ENCODE measurements at places on chromosomes 3 and 15.

- DNase-seq, result peak; percentile 78
These were observed 52.4 kb downstream of the IL1RAP start for GRCh38 chr3:190566043-190566933.

GRCh38 chr3:43964640-43965039, 273.9 kb downstream of the ABHD5 start:
- DNase-seq, result no peak

GRCh38 chr3:156382458-156383346, 172.2 kb downstream of the SSR3 start:
- DNase-seq, result no peak

DNA sequence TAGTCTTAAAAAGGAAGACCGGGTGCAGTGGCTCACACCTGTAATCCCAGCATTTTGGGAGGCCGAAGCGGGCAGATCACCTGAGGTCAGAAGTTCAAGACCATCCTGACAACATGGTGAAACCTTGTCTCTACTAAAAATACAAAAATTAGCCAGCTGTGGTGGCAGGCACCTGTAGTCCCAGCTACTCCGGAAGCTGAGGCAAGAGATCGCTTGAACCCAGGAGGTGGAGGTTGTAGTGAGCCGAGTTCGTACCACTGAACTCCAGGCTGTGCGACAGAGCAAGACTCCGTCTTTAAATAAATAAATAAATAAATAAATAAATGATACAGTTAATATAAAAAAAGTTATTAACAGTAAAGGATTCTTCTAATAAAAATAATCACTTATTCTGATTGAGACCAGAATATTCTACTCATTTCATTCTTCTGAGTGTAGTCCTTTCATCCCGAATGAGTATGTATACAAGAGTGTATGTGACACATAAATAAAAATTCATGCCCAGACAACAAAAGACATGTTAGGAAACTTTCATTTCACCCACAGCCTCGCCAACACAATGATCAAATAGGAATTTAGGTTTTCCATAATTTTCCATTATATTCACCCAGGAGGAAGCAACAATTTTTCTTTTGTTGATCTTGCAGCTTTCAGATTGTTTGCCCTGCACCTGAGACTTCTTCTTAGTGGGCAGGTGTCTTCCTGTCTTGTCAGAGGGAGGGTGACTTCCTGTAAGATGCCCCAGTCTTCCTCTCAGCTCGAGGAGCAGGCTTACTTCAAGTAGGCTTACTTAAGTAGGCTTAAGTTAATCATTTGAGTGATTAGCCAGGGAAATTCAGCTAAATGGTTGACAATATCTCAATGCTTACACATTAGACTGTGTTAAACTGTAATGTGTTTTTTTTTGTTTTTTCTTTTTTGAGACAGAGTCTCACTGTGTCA, 7.8 kb upstream of the NUP210 start:
- peak; percentile 88 for DNase-seq

GRCh38 chr3:42498034-42498433, 4.4 kb upstream of the VIPR1 start:
- DNase-seq, result no peak

GRCh38 chr3:17901893-17902292, 159.5 kb upstream of the TBC1D5 start:
- no peak for DNase-seq

GRCh38 chr15:92158426-92158825, 235.3 kb upstream of the ST8SIA2 start:
- DNase-seq, result peak; percentile 34

DNA sequence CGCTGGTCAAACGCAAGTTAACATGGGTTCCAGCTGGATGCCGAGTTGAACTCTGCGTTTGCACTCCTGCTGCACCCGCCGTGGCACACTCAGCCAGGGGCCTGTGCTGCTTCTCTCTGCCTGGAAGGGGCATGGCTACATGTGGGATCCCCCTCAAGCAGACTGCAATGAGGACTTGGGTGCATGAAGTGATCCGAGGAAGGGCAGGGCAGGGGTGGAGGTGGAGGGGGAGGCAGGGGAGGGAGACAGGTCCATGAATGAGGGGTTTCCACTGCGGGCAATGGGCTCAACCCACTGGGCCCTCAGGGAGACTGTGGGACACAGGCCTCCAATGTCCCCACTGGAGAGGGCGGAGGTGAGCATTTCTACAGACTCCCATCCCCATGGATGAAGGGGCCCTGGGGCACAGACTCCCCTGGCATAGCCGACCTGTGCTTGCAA, 141.6 kb upstream of the MEF2A start:
- DNase-seq, result no peak

DNA sequence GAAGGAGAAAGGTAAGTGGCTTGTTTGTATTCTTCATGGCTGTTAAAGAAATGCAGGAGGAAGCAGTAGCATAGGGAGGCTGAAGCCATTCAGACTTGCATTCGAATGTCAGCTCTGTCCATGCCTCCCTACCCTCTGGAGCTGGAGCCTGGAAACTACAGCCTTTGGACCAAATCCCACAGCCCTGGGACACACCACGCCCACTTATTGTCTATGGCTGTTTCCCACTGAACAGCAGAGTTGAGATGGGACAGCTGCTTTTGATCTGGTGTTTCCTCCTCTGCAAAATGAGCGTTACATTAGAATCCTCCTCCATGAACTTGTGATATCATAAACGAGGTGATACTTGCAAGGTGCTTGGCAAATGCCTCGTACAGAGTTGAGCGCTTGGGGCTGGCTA, 3.6 kb downstream of the FAM107A start:
- DNase-seq, result no peak

DNA sequence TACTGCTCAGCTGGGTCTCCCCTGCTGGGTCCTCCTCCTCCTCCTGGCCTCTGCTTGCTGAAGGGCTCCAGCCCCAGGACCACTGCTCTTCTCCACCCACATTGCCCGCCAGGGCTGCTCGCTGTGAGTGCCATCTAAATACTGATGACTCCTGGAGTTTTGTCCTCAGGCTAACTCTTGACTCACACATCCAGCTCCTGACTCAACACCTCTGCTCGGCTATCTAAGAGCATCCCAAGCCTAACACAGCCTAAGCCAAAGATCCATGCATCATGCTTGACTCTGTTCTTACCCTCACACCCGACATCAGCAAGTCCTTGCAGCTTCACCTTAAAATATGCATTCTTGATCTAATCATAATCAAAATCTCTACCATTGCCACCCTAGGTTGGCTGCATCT, 260.2 kb downstream of the KLF13 start:
- no peak for DNase-seq

- DNase-seq, result no peak
These were observed 420.9 kb downstream of the LPP start for GRCh38 chr3:188574885-188575284.

- no peak for DNase-seq
These were observed 72.1 kb upstream of the ACAD9 start for GRCh38 chr3:128807186-128807830.

DNA sequence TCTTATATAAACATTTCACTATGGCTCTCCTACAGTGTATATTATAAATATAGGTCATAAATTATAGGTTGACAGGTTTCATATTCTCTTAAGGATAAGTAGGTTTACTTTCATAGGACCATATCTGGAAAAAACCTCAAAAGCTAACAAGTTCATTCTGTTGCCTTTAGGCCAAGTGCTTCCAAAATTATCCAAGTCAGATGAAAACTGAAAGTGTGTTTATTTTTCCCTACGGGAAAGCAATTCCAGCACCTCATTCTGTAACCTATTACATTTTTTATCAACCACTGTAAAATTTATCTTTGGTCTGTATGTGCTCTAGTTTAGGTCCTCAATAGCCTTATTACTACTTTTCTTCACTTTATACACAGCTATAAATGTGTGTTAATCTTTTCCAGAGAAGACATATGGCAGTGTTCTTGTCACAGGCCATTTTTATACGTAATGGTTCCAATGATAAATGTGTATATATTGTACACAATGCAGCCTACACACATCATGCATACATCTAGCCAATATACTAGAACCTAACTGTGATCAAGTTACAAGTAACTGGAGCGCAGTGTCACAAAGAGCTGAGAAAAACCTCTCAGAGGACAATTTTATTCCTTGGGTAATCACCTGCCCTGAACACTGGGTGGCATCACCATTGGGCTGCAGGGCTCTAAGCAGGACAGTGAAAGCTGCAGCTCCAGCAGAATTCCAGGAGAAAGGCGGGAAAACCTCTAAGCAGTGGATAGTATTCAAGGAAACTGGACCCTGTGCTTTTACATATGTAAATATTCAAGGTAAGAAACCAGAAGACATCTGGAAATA, 251.3 kb downstream of the CTNNB1 start:
- no peak for DNase-seq

DNA sequence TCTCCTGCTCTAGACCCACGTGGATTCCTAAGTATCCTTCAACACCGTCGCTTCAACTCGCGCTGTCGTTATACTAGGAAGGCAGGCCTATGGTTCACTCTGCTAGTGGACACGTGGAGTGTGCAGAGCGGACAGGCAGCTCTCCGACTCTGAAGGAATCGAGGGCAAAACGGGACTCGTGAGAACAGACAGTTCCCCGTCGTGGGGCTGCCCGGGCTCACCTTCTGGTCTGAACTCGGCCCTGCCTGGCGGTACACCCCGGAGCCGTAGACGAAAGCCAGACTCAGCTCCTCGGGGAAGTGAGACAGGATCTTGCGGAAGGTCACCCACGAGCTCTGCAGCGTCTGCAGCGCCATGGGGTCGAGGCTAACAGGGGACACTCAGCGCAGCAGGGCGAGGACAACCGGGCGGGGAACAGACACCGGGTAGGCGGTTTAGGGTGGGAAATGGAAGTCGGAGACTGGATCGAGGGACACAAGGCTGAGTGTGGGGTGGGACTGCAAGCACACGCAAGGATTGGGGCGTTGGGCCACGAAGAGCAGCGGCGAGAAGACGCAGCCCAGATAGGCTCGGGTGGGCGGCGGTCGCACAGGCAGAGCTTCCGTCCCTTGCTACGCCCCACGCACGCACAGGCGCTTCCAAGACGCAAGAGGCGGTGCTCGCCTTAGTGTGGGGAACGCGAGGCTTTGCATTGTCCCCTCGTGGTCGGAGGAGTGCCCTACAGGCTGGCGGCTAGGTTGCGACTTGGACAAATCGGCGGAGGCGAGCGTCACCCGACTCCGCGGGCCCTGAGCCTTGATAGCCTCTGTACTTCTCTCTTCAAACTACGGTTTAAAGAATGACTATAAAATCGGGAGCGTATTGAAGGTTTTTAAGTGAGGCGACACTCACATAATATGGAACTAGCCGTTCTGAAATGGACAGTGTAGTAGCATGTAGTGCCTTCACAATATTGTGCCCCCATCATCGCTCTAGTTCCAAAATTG, at the start of gene TAMM41:
Gene TAMM41, minus strand, starts transcription at position 605 of the 986 bp plus-strand sequence. Its CDS starts 249 bp downstream, at position 356.
- peak; percentile 77 for DNase-seq

- no peak for DNase-seq
These were observed 372.8 kb upstream of the CBLB start for GRCh38 chr3:106241593-106241992.

DNA sequence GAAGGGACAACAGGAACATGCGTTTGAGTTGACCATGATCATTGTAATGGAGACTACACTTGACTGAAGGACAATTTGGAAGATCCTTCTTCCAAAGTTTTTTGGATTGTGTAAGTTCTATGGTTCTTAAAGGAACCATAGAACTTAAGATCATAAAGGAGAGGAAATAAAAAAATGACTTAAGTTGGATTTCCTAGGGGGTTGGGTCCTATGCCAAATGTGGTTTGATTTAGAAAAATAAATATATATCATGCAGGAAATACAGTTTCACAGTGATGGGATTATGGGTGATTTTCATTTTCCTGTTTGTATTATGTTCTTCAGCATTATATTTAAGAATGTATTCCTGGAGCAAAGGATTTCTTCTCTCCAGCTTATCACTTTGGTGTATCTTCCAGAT, 305.5 kb upstream of the DPH6 start:
- DNase-seq, result no peak

GRCh38 chr3:143122608-143123352, 3.2 kb downstream of the CHST2 start:
- peak; percentile 8 for DNase-seq

DNA sequence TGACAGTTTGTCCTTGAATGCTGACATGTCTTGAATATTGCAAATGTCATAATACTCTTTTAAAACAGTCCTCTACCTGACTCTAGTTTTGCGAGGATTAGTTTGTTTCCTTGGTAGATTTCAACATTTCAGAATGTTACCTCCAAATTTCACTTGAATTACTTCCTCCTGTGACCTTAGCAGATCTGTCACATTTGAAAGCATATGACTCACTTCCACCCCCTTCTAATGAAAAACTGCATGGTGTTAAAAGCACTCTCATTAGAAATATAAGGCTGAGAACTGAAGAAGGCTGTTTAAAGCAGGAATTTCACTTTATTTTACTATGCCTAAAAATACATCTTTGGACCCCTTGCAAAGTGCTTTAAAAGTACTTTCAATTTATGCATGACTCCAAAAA, 598.7 kb upstream of the TGFBR2 start:
- DNase-seq, result no peak

DNA sequence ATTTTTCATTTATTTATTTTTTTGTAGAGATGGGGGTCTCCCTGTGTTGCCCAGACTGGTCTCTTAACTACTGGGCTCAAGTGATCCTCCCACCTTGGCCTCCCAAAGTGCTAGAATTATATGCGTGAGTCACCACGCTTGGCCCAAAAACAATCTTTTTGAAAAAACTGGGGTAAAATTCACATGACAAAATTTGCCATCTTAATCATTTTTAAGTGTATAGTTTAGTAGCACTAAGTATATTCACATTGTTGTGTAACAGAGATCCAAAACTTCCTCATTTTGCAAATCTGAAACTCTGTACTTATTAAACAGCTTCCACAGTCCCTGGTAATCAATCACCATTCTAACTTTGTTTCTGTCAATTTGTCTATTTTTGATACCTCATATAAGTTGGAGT, 5.2 kb downstream of the SNX1 start:
- no peak for DNase-seq

DNA sequence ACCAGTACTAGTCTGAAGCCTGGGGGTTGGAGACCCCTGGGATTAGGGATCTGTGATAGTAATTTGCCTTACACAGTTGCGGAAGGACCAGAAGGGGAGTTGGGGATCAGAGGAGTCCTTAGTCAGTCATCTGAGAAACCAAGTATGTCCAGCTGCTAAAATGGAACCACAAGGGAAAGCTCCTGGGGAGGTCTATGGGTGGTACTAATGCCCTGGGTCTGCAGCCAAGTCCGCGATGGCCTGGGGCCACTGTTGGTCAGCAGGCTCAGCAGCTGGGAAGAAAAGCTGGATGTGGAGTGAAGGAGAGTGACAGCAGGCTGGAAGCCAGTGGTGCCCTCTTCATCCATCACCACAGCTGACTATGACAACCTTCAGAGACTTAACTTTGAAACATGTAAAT, 2.2 kb upstream of the ANKDD1A start:
- no peak for DNase-seq

GRCh38 chr3:189720736-189721417, 89.7 kb downstream of the TP63 start:
- DNase-seq, result no peak

DNA sequence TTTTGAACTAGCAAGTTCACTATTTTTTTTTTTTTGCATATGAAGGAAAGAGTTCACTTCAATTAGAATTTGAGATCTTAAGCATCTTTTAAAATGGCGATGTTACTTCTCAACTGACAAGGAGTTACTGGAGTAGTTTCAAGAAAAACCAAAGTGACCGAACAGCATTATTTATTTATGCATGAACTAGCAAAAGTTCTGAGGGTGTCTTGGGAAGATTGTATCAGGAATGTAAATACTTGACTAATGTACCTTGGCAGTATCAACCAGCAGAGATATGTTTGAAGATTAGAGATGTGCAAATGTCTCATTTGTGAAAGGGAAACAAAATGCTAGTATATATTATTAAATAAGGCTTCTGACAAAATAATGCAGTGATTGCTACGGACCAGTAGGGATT, 203.9 kb downstream of the KBTBD8 start:
- DNase-seq, result no peak
